H9 (cell line): ENCODE measurements at places on chromosomes 3 and 15.
A peak's percentile ranks its signal among the peaks of the same experiment; 100 is the strongest.

- no peak for DNase-seq
Observed at GRCh38 chr3:58459160-58459559, 25.5 kb upstream of the PDHB start.

- DNase-seq = no peak
Observed at GRCh38 chr15:80706161-80706560, 11.1 kb downstream of the ABHD17C start.

GRCh38 chr3:107421170-107421792 is 44.0 kb downstream of the CCDC54 start:
- DNase-seq = no peak

DNA sequence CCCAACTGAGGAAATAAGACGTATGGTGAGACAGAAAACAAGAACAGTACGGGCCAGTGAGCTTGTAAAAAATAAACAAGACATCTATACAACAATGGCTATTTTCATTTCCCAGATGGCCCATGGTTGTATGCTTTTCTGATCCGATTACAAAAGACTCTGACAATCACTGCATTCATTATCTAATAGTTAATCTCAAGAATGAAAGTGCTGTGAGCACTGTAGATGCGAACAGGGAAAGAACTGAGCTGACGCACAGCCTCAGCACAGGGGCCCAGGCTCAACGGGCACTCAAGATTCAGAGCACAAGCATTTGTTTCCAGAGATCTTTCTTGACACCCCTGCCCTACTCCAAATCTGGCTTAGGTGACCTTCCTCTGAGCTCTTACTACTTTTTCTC is 6.9 kb downstream of the MTMR10 start:
- no peak for DNase-seq

DNA sequence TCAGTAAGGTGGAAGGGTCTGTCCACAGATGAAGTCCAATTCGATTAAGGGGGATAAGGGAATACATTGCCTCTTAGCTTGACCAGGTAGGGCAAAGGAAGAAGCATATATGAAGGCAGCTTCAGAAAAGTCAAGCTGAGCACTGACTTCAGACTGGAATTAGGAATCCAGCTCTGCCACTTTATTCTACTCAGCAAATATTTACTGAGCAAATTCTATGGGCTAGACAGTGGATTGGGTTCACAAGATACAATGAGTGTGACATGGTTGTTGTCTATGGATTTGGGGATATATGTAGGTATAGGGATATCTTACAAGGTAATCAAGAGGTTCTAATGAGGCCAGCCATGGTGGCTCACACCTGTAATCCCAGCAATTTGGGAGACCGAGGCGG is 526 bp downstream of the ADIPOQ start:
- DNase-seq = no peak

DNA sequence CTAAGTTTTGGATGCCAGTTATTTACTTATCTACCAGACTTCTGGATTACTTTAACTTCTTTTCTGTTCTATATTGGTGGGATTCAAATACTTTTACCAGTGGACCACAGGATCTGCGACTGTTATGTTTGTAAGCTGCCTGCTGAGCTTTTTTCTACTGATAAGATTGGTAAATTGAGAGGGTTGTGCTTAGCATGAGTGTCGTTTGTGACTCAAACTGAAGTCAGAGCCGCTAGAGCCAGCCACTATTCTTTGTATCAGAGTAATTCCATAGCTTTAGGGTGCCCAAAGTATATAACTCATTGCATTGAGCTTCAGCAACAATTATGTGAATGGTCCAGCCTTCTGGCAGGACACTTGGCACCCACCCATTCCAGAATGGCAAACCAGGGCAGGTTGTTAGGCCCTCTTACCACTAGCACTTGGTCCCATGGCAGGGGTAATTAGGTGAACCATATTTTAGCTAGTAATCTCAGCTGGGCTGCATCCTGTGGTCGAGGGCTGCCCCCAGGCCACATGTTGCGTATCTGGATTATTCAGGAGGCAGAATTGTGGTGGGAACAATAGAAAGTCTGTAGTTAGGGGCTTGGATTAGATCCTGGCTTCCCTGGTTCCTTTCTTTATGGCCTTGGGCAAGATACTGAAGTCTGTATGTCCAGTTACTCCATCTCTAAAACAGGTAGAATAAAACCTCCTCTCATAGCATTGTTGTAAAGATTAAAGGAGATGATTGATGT is 6.0 kb downstream of the PLCL2 start:
- DNase-seq = no peak

- peak; percentile 33 for DNase-seq
Observed at GRCh38 chr15:61084944-61085367, 144.1 kb downstream of the RORA start.

GRCh38 chr3:29181149-29181780 is 99.6 kb upstream of the RBMS3 start:
- no peak for DNase-seq

GRCh38 chr15:65342493-65342892 is 35.3 kb downstream of the IGDCC3 start:
- no peak for DNase-seq

- no peak for DNase-seq
Observed at GRCh38 chr3:190865419-190865818, 2.9 kb upstream of the GMNC start.

- DNase-seq = no peak
Observed at GRCh38 chr15:47218295-47218694, 499.0 kb upstream of the SEMA6D start.

DNA sequence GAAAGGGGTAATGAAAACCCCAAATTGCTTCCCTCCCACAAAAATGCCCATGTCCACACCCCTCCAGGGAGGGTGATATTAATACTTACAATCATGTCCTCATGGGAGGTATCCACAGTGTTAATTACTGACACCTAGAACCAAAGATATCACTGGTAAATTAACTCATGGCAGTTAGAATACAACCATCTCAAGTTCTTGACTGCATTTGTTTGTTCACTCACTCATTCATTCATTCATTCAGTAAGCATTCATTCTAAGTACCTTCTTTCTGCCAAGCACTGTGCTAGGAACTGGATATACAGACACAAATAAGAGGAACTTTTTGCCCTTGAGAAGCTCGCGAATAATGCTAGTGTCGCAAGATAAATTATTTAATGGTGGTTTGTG is 3.0 kb downstream of the SEC13 start:
- no peak for DNase-seq

- no peak for DNase-seq
Observed at GRCh38 chr3:55427739-55428138, 59.4 kb downstream of the WNT5A start.

GRCh38 chr3:24481193-24481592 is 13.5 kb downstream of the THRB start:
- DNase-seq = no peak

DNA sequence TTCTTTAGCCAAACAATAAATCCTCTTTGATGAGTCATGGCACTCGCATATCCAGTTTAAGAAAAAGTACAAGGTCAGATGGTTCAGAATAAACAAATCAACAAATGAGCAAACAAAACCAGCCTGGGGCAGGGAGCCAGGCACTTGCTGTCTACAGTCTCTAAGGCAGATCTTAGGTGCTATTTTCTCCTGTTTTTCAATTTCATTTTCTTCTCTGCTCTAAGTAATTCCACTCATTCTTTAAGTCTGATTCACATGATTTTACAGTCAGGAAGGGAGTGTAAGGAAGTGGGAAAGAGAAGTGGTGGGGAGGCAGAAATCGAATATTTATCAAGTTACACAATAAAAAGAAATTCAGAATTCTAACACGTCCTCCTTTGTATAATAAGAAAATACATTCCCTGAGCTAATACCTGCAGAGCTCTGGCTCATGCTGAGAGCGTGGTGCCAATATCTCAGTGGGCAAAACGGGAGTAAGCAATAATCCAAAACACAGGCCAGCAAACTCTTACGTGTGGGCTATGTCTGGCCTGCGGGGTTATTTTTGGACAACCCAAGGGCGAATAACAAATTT is 298.6 kb downstream of the ADAMTS17 start:
- DNase-seq = no peak
